Transverse colon (tissue), 4 donors: ENCODE measurements at places on chromosomes 13 and 19.

- DNase-seq, result no peak
- peak overlapping the region; percentile 92 for H3K4me3 ChIP-seq
Measured at GRCh38 chr19:57560049-57560491, 407 bp upstream of the ZNF550 start.

DNA sequence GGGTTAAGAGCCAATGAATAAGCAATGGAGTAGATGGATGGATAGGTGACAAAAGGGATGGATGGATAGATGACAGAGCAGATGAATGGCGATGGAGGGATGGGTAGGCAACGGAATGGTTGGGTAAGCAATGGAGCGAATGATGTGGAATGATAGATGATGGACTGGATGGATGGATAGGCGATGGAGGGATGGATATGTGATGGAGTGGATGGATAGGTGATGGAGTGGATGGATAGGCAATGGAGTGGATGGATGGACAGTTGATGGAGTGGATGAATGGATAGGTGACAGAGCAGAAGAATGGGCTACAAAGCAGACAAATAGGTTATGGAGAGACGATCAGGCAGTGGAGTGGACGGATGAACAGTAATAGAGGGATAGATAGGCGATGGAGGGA lies 269.6 kb downstream of the TEX29 start:
- H3K27me3 ChIP-seq, result no peaks in the 10 kb centered on the region
- H3K4me3 ChIP-seq, result no peak overlapping the region
- H3K36me3 ChIP-seq, result no peaks in the 10 kb centered on the region

GRCh38 chr19:23718802-23719201 lies 31.8 kb upstream of the ZNF675 start:
- H3K4me3 ChIP-seq, result no peak overlapping the region
- H3K36me3 ChIP-seq, result no peaks in the 10 kb centered on the region
- DNase-seq, result no peak
- H3K27me3 ChIP-seq, result no peaks in the 10 kb centered on the region

GRCh38 chr19:53037101-53038097 lies 7.1 kb upstream of the ERVV-2 start:
- no peaks in the 10 kb centered on the region for H3K36me3 ChIP-seq
- H3K27me3 ChIP-seq, result peaks cover 15% of the 10 kb centered on the region
- no peak overlapping the region for H3K27ac ChIP-seq
- H3K4me1 ChIP-seq, result no peaks in the 10 kb centered on the region
- no peak for DNase-seq
- H3K4me3 ChIP-seq, result no peak overlapping the region

DNA sequence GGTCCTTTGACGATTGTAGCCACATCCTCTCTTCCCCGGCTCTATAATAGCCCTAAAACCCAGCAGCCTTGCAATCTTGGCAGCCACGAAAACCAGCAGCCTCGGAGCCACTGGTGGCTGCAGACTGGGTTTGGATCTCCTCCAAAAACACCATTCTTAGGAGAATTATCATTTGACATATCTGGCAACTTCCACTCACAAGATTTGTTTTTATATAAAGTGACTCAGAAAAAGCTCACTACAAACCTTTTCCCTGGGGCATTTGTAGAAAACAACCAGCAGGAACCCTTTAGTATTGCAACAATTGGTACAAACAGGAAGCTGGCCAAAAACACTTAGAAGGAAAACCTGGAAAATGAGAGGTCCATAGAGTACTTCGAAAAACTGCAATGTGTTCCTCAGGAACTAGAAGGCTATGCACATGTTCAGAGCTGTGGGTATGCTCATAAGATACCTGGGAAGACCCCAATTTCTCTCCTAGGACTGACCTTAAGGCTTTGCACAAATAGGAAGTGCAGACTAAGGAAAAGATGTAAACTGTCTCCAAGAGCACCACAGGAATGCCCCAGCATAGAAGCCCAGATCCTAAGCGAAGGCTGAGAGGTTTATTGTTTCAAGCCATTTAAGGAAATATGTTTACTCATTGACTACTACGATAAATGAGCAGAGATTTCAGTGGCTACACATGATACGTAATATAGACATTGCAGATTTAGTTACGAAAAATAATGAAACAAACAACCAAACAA lies 71.2 kb downstream of the MYO16 start:
- H3K36me3 ChIP-seq, result no peaks in the 10 kb centered on the region
- H3K27me3 ChIP-seq, result no peaks in the 10 kb centered on the region
- H3K4me1 ChIP-seq, result no peaks in the 10 kb centered on the region
- DNase-seq, result no peak

DNA sequence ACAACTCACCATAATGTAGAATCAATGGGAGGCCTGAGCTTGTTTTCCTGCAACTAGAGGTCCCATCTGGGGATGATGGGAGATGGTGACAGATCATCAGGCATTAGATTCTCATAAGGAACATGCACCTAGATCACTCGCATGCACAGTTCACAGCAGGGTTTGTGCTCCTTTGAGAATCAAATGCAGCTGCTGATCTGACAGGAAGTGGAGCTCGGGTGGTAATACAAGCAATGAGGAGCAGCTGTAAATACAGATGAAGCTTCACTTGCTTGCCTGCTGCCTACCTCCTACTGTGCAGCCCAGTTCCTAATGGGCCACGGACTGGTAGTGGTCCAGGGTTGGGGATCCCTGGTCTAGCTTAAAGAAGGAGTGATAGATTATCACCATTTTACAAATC lies 33.0 kb downstream of the KPNA3 start:
- no peaks in the 10 kb centered on the region for H3K36me3 ChIP-seq
- DNase-seq, result no peak
- no peak overlapping the region for H3K4me3 ChIP-seq
- H3K4me1 ChIP-seq, result no peaks in the 10 kb centered on the region
- no peaks in the 10 kb centered on the region for H3K27me3 ChIP-seq
- H3K27ac ChIP-seq, result no peak overlapping the region

GRCh38 chr13:35995136-35995535 lies 136.0 kb downstream of the DCLK1 start:
- no peak overlapping the region for H3K27ac ChIP-seq
- no peak overlapping the region for H3K4me3 ChIP-seq
- H3K27me3 ChIP-seq, result no peaks in the 10 kb centered on the region
- no peak for DNase-seq

DNA sequence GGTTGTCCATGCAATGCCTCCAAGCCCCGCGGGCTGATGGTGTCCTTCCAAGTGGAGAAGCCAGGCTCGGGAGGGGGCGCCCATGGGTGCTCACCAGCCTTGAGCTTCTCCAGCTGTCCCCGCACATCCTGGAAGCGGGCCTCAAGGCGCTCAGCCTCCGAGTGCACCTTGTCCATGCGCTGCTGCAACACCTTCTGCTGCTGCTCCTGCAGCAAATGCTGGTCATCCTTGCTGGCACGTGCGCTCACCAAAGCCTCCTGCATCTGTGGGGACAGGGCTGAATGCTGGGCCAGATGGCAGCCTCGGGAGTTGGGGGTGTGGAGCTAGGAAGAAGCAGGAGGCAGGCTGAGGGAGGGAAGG lies 22.8 kb upstream of the EMP3 start:
- no peaks in the 10 kb centered on the region for H3K36me3 ChIP-seq
- no peaks in the 10 kb centered on the region for H3K4me1 ChIP-seq
- no peaks in the 10 kb centered on the region for H3K27me3 ChIP-seq
- no peak for DNase-seq
